ENCODE measurements at places on chromosomes 1 and 21. TPM values are rescaled to one million over a fixed set of nuclear protein-coding genes. Genes with fewer than 3 reads are reported as not detected.
A peak's percentile ranks its signal among the peaks of the same experiment; 100 is the strongest.

GRCh38 chr1:222023025-222023424 is 281.1 kb upstream of the DUSP10 start:
- no peak for DNase-seq

GRCh38 chr1:233614173-233614742 is 352 bp downstream of the KCNK1 start:
- DNase-seq = peak; percentile 87

- no peak for DNase-seq
Measured at GRCh38 chr1:220007438-220007837, 38.9 kb downstream of the EPRS1 start.

DNA sequence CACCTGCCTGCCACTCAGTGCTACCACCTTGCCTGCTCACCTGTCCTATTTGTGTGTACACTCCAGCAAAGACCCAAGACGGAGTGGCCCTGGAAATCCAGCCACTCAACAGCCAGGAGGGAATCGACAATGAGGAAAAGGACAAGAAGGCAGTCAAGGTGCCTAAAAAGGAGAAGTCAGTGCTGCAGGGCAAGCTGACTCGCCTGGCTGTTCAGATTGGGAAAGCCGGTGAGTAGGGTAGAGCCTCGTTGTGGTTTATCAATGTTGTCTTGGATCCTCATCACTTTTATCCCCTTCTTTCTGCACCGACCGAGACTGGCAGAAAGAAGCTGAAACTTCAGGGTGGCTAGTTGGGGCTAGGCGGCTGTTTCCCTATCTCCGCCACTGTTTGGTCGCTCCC is 61.4 kb upstream of the LAX1 start:
- no peak for DNase-seq

Gene PIGP
- 29.4 TPM for total RNA-seq

DNA sequence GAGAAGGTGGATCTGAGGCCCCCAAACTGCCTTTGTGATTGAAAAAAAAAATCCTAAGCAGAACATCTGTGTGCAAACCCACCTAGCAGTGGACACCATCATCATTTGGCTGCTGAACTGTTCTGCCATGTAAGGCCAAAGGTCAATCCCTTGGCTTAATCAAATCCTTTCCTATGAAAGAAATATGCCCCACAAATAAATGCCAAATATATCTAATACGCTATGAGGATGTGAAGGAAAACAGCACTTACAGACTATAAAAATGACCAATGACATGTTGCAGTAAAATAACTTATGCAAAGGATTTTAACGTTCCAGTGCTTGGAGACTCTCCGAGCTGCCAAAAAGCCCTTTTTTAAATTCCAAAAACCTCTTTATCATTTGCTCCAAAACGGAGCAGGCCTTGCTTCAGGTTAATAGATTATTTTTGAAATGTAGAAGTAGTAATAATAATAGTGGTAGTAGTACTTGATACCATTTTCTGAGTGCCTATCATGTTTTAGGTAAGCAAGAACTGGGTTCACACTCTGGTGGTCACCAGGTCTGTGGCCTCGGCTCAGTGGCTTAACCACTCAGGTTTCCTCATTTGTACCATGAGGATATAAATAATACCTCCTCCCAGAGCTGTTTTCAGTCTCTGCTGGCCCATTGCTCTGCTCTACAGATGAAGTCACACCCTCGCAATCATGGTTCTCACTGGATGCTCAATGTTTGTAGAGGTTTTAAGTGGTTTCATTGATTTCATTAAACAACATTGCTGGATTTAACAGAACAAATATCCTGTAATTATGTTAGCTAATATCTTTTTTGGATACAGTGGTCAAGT is 47.9 kb upstream of the EDEM3 start:
- DNase-seq = no peak

DNA sequence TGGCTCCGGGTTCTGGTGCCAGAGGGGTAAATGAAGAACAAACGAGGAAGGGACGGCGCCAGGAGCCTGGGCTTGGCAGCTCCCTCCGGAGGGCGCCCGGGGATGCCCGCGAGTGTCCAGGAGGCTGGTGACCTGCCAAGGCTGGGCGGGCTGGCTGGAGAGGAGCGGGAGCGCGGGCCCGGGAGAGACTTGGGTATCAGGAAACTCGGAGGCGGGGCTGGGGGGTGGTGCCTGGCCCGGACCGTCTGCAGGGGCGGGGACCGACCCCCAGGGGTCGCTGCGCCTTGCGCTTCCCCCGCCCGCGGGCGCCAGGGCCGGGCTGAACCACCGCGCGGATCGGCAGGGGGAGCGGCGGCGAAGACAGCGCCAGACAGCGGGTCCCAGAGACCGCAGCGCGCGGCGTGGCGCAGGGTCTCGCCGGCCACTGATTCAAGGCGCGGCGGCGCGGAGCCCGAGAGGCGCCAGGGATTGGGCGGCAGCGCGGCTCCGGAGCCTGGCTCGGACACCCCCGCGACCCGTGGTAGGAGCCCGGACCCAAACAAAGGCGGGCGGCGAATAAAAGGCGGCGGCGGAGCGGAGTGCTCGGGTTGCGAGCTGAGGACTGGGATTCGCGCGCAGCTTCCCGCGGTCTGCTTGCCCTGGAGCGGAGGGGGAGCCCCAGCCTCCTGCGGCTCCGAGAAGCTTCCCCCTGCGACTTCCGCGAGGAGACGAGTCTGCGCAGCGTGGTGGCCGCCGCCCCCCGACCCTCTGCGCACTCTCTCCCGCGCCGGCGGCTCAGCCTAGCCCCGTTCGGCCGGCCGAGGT is at the start of gene DISP3:
DISP3 (plus strand) TSS at position 585 of the 804 bp plus-strand sequence. CDS start 21,838 bp downstream, outside the sequence.
- DNase-seq = peak; percentile 94

GRCh38 chr1:7893529-7894180 is 40.8 kb upstream of the UTS2 start:
- no peak for DNase-seq

DNA sequence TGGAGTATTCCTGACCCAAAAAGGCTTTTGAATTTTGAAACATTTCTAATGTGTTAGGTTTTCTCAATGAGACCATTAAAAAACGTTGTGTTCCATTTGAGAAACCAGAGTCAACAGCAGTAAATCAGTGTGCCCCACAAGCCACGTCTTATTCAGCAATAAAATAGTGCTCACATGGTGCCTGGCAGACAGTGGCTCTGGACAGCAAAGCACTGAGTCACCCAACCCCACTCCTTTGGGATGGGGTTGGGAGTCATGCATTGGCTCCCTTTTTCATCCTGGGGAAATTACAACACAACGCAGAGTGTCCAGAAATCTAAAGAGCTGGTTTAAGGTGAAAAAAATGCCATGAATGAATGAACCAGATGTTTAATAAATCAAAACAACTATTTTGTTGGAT is 46.5 kb downstream of the KCNJ15 start:
- DNase-seq = no peak

DNA sequence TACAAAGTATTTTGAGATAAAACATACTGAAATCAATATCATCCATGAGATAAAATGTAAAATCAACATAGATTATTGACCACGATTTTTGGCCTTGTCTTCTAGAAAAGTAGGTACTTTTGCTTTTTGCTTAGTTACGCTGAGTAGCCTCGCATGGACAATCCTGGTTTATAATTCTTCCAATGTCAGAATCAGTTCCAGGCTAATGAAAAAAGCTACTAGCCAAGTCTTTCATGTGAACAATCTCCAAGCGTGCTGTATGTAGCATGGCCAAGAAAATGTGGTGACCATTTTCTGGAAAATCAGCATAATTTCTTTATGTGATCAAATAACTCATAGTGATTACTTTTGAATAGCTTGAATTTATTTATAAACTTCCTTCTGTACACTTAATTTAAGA is 145.8 kb downstream of the NTMT2 start:
- DNase-seq = no peak

DNA sequence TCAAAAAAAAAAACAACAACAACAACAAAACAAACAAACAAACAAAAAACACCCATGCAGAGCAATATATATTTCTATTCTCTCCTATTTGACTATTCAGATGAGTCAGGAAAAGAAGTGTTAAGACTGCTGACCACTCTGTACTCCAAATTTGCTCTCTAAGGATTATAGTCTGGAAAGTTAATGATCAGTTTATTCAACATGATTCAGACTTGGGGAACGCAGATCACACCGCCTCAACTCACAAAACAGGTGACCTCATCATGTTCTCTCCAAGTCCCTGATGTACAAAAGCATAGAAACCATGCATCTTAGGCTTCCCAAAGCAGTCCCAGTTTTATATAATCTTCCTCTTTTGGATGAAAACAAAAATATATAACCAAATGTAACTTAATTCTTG is 51.9 kb upstream of the PRRC2C start:
- DNase-seq = no peak

DNA sequence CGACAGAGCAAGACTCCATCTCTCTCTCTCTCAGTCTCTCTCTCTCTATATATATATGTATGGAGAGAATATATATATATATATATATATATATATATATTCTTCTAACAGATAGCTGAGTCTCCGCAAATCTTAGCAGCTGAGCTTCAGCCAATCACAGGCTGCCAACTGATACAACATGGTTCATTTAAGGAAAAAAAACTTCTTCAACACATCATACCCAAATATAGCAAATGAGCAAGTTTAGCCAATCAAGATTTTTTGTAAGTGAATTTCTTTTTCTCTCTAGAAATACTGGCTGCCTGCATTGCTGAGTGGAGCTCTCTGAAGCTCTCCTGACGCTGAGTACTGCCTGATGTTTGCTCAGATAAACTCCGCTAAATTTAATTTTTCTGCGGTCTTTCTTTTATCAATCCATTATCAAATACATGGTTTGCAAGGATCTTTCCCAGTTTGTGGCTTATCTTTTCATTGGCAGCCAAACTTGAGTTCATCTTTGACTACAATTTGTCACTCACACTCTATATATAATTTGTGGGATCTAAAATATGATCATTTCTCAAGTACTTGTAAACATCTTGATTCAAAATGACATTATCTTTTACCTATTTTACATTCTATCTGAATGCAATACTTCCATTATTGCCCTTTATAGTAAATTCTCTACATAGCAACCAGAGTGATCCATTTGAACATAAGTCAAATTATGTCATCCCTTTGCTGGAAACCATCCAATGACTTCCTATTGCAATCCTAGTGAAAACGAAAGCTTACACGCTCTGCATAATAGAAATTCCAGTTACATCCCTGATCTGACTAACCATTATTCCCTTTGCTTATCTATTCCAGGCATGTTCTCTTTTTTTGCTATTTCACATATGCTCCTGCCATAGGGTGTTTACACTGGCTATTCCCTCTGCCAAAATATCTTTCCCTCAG is 2131.7 kb downstream of the MRPL39 start:
- no peak for DNase-seq

DNA sequence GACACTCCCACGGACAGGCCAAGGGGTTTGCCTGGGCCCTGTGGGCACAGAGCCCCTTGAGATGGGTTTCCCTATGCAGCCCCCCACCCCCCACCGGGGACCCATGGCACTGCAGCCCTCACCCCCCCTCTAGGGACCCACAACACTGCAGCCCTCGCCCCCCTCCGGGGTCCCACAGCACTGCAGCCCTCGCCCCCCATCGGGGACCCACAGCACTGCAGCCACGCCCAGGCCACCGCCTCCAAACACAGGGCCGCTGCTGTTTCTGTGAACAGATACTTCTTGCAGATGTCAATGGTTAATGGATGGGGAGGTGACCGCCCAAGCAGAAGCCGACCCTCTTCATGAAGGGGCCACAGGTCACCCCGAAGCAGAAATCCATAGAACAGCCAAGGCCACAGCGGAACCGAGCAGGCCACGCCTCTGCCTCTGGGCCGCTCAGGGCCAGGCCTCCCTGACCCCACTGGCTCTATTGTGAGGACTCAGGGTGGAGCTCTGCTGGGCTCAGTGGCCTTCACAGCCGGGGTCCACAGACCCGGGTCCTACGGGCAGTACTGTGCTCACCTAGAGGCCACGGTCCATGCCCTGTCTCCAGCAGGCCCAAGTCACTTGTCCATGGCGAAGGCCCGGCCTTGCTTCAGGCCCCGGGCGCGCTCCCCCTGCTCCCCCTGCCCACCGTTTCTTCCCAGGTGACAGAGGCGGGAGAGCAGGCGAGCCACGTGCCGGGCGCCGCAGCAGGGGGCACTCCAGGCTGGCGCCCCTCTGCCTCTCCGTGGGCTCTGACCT is 4.1 kb upstream of the POFUT2 start:
- peak; percentile 44 for DNase-seq

Gene GPR3
- total RNA-seq = 3.5 TPM

Gene RBP7
- 3.6 TPM for total RNA-seq

Gene AIM2
- 2.6 TPM for total RNA-seq

GRCh38 chr1:235725434-235725833 is 75.8 kb upstream of the GNG4 start:
- no peak for DNase-seq

DNA sequence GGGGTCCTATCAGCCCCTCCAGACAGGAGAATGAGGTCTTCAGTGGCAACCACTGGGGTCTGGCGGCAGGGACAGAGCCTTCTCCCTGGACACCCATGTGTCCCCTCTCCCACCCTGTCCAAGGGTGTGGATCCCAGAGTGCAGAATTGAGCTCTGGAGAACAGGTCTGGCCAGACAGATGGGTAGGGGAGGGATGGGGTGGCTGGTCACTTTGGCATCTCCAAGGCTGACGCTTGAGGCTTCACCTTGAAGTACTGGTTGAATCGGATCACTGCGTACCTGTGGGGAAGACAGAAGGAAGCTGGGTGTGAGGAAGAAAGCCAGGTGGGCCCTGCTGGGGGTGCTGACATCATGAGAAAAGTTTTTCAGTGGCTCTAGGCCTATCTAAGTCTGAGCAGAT is 19.9 kb downstream of the ETNK2 start:
- DNase-seq = no peak

GRCh38 chr1:22024485-22025367 is 23.3 kb downstream of the CELA3A start:
- DNase-seq = peak; percentile 86

GRCh38 chr1:88730995-88731394 is 46.9 kb downstream of the PKN2 start:
- DNase-seq = no peak

Gene AIRE
- 1.2 TPM for total RNA-seq
